ENCODE measurements at places on chromosomes 12 and 14. TPM values are rescaled to one million over a fixed set of nuclear protein-coding genes. Genes with fewer than 3 reads are reported as not detected.

- DNase-seq, result peak; percentile 85
These were observed 23.5 kb upstream of the ZFP36L1 start for GRCh38 chr14:68816183-68816942.

- DNase-seq, result no peak
These were observed 285.7 kb upstream of the RTL1 start for GRCh38 chr14:101189266-101189665.

DNA sequence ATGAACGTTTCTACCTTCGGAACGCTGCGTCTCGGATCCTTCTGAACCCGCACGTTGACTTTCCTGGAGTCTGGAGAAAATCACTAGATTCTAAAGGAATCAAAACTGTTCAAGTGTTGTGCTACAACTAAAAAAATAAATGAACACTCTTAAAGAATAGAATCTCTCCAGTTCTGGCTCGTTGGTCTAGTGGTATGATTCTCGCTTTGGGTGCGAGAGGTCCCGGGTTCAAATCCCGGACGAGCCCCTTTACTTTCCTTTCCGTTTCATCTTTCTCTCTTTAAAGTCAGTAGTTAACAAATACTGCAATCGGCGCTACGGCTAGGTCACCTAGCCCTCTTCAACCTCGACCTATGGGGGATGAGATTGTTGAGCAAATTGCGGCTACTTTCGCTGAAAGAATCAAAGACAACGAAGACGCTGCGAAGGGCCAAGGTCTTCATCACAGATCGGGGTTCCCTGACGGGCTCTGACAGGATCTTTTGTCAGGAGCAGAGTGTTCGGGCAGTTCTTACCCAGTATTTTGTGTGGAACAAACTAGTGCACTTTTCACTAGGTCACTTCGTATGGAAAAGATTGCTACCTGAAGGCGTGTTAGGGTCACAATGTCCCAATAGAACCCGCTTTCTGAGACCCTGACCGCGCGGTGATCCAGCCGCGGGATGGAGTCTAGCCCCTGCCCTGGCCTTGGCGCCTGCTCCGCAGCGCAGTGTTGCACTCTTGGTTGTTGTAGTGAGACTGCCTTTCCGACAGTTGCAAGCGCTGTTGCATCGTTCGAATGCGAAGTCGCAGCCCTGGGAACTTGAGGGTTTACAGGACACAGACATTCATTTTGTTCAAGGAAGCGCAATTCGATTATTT is 8.4 kb downstream of the OR6S1 start:
- DNase-seq, result peak; percentile 91

DNA sequence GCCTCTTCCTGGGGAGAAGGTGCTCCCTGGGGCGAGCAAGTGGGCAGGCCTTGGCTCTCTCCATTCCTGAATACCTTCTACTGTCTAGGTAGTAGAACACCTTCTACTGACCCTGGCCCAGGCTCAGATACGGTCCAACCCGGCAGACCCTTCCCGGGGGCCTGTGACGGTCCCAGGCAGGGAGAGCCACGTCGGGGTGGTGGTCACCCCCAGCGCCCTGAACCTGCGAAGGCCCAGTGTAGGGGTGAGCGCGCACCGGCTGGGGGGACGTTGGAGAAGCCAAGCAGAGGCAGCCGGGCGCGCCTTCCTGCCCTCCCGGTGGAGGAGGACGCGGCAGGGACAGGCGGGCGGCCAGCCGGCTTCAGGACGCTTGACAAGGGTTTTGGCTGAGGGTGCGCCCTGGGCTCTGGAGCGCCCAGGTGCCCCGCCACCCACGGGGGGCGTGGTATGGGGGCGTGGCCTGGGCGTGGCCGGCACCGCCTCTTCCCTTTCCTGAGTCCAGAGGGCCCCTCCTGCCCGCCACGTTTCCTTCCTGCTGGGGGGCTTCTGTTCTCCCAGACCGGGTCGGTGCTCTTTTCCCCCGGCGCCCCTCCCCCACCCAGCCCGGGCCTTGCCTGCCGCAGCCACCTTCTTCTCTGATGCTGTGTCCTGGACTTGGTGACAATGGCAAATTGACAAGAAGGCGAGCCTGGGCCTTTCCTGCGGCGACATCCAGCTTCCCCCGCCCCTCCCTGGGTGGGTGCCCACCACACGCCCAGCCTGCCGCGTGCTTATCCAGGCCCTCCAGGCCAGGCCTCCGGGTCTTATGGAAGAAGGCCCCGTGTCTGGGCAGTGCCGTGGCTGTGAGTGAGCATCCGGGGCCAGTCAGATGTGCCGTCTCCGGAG is 24.5 kb upstream of the PPP1R13B start:
- no peak for DNase-seq

- no peak for DNase-seq
These were observed 61.7 kb downstream of the EMP1 start for GRCh38 chr12:13258197-13258596.

DNA sequence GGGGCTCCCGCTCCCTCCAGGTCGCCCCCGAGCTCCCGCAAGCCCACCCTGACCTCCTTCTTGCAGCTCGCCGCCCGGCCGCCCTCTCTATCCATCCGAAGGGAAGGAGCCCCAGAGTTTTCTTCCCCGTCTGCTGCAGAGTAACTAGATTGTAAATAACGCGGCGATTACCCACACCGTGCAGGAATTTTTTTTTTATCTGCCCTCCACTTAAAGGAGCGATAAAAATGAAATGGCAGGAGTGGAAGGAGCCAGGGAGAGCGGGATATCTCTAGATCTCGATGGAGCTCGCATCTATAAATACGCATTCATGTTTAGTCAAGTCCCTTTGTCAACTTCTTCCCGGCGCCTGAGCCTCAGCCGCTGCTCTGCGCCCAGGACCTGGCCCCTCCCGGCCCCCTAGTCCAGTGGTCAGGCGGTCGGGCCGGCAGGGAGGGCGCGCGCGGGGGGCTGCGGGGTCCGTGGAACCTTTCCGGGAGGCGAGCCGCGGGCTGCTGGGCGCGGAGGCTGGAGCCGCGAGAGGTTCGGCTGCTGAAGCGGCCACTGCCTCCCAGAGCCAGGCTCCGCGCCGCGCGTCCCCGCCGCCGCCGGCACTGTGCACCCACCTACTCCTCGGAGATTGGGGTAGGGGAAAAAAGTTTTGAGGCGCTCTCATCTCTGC is 386.0 kb downstream of the BCAT1 start:
- DNase-seq, result no peak

GRCh38 chr14:32536175-32536574 is 207.1 kb downstream of the AKAP6 start:
- DNase-seq, result no peak

- peak; percentile 60 for DNase-seq
These were observed 27.3 kb upstream of the ITPK1 start for GRCh38 chr14:93142854-93143652.

- DNase-seq, result no peak
These were observed 299.8 kb downstream of the ADGRD1 start for GRCh38 chr12:131253376-131254026.

DNA sequence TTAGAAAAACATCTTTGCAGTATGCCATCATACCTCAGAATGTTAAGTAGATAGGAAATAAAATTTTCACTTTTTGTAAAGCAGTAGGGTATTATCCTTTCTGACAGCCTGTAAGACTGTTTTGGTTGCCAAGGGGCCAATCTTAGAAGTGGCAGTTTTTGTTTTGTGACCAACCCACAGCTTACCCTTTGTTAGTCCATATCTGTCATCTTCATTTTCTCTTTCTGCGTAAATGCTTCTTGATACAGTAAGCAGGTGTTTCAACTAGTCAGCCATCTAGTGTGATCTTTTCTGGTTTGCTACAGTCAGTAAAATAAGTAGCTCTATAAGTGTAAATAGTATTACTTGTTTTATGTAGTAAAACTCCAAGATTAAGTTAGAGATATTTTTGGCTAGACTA is 8.8 kb downstream of the PPM1A start:
- DNase-seq, result no peak

GRCh38 chr14:69107407-69108003 is 45.4 kb downstream of the DCAF5 start:
- peak; percentile 73 for DNase-seq

- no peak for DNase-seq
These were observed 18.4 kb downstream of the SPIC start for GRCh38 chr12:101493556-101493955.

DNA sequence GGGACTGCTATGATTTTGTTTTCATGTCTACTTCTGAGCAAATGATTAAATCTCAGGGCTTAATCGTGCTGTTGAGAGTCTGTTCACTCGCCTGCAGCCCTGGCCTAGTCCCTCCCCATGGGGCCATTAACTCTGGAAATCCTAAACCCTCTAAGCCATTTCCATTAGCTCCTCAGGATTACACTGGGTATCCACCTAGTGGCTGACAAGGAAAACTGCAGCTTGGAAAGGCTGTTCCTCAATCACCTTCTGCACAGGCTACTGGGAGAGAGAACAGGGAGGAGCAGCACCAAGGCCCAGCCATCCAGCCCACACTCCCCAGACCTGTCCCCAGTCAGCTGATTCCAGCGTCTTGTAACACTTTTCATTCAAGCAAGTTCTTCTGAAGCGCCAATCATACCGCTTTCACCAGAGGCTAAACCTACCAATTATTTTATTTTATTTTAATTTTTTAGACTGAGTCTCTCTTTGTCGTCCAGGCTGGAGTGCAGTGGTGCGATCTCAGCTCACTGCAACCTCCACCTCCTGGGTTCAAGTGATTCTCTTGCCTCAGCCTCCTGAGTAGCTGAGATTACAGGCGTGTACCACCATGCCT is 48.7 kb downstream of the NEUROD4 start:
- DNase-seq, result peak; percentile 50

DNA sequence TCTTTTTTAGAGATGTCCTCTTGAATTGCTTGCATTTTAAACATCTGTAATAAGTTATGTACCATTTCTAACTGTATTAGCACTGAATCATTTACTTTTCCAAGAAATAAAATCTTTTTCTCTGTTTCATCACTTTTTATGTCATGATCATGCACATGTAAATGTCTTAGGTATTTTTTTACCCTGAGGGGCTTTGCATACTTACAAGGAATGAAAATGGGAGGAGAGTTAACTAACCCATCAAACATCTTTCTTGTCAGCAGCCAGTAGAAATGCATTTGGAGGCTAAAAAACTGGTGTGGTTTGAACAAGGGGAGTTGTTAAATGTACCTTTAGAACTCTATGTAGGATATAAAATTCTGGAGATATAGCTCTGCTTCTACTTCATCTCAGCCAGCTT is 1080.3 kb downstream of the GALC start:
- no peak for DNase-seq

DNA sequence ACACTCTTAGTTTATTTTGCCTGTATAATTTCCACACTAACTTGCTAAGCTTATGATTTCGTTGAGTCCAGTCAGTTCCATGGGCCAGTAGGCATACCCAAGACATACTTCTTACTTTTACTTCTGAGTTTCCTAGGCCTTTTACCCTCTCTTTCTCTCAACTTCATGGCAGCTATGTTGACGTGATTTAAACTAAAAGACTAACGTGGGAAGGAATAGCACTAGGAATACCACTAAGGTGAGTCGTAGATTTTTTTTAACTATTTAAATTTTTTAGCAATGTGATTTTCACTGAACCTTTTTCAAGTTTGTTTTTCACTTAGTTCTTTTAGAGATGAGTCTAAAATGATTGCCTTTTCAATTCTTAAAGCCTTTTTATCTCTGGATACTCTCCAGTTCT is 793.5 kb upstream of the NOVA1 start:
- no peak for DNase-seq

DNA sequence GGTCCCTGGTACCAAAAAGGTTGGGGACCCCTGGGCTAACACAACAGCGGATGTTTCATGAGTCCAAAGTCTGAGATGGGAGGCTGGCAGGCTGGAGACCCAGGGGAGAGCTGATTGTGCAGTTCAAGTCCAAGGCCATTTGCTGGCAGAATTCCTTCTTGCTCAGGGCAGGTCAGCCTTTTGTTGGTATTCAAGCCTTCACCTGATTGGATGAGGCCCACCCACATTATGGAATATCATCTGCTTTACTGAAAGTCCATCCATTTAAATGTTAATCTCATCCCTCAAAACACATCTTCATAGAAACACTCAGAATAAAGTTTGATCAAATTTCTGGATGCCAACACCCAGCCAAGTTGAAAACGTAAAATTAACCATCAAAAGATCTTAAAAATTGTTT is 52.9 kb downstream of the GSC start:
- DNase-seq, result no peak

GRCh38 chr12:119153477-119154434 is 25.0 kb upstream of the HSPB8 start:
- peak; percentile 80 for DNase-seq

DNA sequence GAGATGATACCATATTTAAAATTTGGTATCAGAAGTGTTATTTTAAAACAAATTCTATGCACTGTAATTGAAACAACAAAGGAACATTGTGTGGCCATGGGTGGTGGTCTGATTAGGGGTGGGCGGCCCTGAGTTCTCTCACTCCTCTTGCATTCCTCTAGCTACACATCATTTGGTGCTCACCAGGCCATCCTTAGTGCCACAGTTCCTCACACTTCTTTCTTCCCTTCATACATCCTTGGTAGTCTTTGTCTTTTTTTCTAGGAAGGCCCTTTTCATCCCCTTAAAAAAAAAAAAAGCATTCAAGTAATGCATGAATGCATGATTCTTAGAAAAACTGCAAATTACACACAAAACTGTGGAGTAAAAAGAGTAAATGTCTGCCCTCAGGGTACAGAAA is 2.4 kb upstream of the MANSC4 start:
- DNase-seq, result no peak

DNA sequence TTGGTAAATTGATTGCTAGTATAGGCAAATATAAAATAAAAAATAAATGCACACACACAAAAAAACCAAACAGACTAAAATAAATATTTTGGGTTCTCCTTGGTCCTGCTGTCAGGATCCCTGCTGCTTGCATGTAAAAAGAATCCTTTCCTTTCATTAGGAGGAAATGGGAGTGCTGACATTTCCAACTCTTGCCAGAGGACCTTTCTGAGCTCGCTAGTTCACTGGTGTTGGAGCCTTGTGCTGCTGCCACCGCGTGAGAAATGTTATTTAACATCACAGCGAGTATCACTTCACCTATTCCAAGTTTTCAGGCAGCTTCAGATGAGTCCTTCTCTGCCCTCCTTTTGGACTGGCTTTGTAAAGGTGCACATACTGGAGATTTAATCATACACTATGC is 358.9 kb downstream of the NPAS3 start:
- no peak for DNase-seq

DNA sequence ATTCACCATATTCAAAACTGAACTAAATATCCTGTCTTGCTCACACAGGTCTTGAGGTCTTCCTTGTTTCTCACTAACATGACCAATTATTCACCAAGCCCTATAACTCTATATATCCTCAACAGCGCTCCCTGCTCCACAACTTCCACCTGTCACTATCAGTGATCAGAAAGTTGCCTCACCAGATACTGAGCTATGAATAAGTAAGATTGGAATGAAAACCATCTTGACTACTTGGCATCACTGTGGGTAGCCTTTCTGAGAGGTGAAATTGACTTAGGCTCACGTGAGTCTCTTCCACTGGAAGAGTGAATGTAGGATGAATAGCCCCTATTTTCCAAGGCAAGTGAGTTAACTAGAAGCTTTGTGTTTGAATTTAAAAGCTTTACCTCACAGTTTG is 167.1 kb downstream of the PIK3C2G start:
- no peak for DNase-seq

GRCh38 chr12:79262938-79263337 is 398.4 kb downstream of the SYT1 start:
- DNase-seq, result no peak

- no peak for DNase-seq
These were observed 640.8 kb downstream of the C12orf50 start for GRCh38 chr12:87388376-87388775.

P2RX2 gene
- not detected for total RNA-seq

MGP gene
- total RNA-seq, result not detected

GOLGA5 gene
- 41.7 TPM for total RNA-seq

REP15 gene
- total RNA-seq, result 0.23 TPM

KRT72 gene
- total RNA-seq, result not detected

ACYP1 gene
- total RNA-seq, result 39.9 TPM

OTOGL gene
- 2.9 TPM for total RNA-seq

PLD4 gene
- not detected for total RNA-seq

DCN gene
- 1.8 TPM for total RNA-seq

DUSP6 gene
- total RNA-seq, result 186 TPM

TAPBPL gene
- 3.2 TPM for total RNA-seq

MIP gene
- total RNA-seq, result not detected
